ENCODE measurements at places on chromosomes 12 and 14. TPM values are rescaled to one million over a fixed set of nuclear protein-coding genes. Genes with fewer than 3 reads are reported as not detected.

- H3K36me3 ChIP-seq = no peaks in the 10 kb centered on the region
- no peaks in the 10 kb centered on the region for H3K27me3 ChIP-seq
- no peak overlapping the region for H3K4me3 ChIP-seq
- DNase-seq = no peak
Measured at GRCh38 chr14:90733139-90733808, 83.0 kb downstream of the TTC7B start.

DNA sequence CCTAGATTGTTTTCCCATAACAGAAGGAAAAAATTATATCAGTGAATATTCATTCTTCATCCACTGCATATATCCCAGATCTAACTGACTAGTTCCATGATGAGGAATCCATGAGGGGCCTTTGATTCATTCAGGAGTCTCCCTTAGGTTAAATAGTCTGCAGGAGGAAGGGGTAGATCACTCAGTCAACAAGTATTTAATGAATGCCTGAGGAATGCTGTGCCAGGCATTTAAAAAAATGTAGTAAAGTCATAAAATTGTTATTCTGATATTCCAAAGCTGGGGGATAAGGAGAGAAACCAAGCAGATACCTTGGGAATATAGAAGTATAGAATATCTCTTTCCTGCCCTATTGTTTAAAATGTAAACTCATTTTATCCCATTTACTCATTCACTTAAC is 216.2 kb upstream of the CAND1 start:
- H3K4me3 ChIP-seq = no peak overlapping the region
- DNase-seq = no peak
- no peaks in the 10 kb centered on the region for H3K4me1 ChIP-seq

DNA sequence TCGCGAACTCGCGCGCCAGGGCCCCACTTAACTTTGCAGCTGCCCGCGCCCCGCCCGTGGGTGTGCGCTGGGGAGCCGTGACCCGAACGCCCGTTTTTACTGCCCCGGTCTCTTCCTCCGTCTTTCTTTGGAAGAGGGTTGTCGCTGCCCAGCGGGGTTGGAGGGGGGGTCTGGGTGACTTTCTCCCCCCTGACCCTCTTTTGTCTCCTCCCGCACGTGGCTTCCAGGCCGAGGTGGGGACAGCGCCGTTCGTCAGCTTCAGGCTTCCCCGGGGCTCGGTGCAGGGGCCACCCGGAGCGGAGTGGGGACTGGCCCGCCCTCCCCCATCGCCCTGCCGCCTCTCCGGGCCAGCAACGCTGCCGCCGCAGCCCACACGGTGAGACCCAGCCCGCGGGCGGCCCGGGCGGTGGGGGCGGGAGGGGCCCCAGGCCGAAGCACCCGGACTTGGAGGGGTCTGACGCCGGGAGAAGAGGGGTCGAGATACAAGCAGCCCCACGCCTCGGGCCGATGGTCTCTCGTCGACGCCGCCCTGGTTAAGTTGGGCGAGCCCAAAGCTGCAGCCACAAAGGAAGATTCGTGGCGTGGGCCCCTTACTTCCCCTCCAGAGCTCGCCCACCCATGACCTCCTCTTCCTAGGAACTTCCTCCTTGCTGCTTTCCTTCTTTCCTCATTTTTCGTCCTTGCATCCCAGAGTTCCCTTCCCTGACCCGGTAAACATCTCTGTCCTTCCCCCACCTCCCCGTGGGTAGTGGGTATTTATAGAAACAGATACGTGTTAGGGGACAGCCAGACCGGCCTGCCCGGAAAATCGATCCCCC is 1.2 kb downstream of the DYRK2 start:
- peak; percentile 37 for DNase-seq
- peak overlapping the region; percentile 88 for H3K27ac ChIP-seq
- H3K27me3 ChIP-seq = peaks cover 11% of the 10 kb centered on the region
- H3K4me3 ChIP-seq = peak overlapping the region; percentile 99
- H3K36me3 ChIP-seq = peaks cover 39% of the 10 kb centered on the region

- no peak overlapping the region for H3K4me3 ChIP-seq
- H3K36me3 ChIP-seq = no peaks in the 10 kb centered on the region
- no peak for DNase-seq
- H3K27ac ChIP-seq = no peak overlapping the region
- H3K4me1 ChIP-seq = no peaks in the 10 kb centered on the region
Measured at GRCh38 chr14:62689733-62690132, 355.5 kb downstream of the KCNH5 start.

SMIM10L1 gene
- total RNA-seq = 8.3 TPM

CD27 gene
- total RNA-seq = 43.4 TPM

CLEC2B gene
- 79.7 TPM for total RNA-seq

KRT72 gene
- total RNA-seq = not detected
